ENCODE measurements at places on chromosomes 3 and 15. TPM values are rescaled to one million over a fixed set of nuclear protein-coding genes. Genes with fewer than 3 reads are reported as not detected.

Gene CYP8B1
- total RNA-seq: not detected

Gene RTP3
- total RNA-seq: 0.41 TPM

Gene B3GNT5
- 14.7 TPM for total RNA-seq

Gene SLC27A2
- not detected for total RNA-seq

Gene ACP3
- total RNA-seq: not detected

Gene SLC24A5
- not detected for total RNA-seq

Gene PTPRG
- total RNA-seq: 15.7 TPM

Gene CERS3
- not detected for total RNA-seq

Gene AQR
- total RNA-seq: 13.9 TPM

Gene CKMT1B
- 0.95 TPM for total RNA-seq

Gene ZBTB47
- 3.8 TPM for total RNA-seq

Gene ZBED2
- not detected for total RNA-seq

DNA sequence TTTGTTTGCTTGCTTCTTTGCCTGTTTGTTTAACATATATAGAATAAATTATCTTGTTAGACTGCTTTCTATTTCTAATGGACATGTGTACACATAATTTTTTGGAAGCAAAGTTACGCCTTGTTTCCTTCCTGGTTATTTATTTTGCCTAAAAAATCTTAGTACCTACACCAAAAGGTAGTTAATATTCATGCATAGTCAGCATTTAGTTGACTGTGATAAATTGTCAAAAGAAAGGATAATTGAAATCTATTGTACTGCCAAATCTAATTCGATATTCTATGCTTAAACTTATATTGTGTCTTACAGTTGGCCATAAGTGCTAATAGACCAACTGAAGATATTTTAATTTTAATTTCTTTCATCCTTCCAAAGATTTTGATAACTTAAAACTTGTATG is 233.9 kb upstream of the ARL6 start:
- no peak for DNase-seq

- DNase-seq: peak; percentile 40
These were observed 9.7 kb downstream of the ETV5 start for GRCh38 chr3:186099178-186099577.

DNA sequence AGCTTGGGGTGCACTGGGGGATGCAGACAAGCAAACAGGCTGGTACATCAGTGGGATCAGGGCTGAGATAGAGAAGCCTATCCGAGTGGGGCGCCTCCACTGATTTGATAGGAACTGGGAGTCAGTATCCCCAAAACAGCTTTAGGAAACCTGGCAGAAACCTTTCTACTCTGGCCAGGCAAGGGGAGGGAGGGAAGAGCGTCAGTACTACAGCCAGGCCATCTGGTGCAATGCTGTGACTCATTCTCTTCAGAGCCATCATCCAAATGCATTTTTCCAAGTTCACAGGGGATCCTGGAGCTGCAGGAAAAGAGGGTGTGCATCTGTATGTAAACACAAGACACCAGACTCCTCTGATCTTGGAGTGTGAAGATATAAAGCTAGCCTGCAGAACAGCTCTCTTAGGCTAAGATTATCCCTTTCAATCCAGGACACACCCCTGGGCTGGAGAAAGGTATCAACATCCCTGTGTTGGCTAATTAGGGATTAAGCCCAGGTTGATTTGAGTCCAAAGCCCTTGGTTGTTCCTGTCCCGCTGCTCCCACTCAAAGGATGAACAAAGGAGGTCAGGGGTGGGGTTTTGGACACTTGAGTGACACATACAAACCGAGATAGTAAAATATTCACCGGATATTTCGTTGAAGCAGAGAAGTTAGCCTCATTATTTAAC is 9.3 kb downstream of the GALNT15 start:
- peak; percentile 59 for DNase-seq

DNA sequence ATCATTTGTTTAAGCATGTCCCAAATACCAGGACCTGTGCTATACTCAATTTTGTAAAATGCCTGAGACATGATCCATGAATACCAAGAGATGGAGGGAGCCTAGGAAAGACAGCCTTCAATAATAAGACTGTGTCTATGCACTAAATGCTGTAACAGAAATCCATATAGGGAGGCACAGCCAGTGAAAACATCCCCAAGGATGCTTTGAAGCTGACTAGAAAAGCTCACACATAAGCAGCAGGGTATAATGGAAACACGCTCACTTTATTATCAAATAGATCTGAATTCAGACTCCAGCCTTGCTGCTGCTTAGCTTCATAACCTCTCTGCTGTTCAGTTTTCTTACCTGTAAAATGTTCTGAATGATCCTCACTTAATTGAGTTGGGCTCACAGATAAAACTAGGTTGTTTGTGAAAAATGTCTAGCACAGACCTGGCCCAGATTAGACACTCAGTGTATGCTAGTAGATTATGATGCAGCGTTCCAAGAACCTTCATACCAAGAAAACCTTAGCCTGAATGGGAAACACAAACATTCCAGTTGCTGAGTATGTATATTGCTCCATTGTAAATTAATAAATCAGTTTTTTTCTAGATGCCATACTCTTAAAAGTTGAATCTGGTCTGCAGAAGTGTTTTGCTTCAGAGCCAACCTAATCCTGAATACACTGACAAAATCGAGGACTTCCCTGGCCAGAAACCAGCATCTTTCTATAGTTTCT is 3.8 kb upstream of the LARP6 start:
- no peak for DNase-seq

DNA sequence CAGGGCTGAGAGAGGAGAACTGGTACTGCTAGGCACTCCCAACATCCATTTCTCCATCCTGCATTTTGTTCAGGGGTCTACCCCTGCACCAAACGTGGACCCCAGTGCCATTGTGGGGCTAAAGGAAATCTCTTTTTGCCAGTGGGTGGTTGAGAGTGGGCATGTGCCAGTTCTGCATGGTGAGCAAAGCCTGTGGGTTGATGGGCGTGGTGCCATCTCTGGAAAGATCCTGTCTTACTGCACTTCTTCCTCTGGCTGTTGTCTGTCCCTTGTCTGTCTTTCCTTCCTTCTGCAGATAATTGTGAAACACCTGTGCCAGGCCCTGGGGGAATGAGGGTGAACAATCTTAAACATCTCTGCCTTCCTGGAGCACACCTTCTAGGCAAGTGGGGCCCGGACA is 1.4 kb upstream of the RARRES1 start:
- DNase-seq: no peak

DNA sequence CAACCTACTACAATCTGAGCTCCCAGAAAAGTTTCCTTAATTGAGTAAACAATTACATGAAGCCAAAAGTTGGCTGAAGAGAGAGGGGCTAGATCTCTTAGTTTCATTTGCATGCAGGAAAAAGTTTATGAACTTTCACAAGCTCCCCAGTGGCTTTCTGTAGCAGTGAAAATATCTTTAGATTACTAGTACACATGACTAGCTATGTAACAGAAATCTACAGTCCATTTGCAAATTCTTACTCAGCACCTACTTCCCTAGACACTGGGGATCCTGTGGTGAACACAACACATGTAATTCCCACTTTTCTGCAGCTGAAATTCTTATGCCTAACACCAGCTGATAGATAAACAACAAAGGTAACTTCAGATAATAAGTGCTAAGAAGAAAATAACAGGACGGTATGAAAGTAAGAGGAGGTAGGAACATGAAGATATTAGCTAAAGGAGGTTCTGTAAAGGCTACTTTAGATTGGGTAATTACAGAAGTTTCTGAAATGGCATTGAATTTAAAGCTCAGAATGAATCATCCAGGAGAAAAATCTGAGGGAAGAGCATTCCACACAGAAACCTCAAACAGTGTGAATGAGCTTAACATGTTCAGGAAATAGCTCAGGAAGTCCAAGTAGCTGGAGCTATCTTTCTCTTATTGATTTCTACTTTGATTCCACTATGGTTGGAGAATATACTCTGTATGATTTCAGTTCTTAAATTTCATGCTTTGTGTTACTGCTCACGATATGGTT is 204.8 kb downstream of the MAGI1 start:
- DNase-seq: peak; percentile 5

DNA sequence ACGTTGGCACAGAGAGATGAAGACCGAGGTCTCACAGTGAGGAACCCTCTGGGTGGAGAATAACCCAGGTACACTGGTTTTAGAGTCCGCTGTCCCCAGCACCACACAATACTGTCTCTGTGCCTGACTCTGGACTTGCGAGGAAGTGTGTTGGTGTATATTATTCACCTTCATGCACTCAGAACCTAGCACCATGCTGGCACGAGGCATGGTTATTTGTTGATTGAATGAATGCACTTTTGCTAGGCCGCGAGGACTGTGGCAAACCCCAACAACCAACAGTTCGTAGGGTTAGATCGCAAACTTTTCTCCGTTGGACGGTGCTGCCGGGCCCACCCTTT is 484 bp upstream of the C3orf52 start:
- DNase-seq: no peak

- no peak for DNase-seq
These were observed 13.3 kb downstream of the TLE3 start for GRCh38 chr15:70084461-70084860.

- no peak for DNase-seq
These were observed 43.7 kb downstream of the TMEM45A start for GRCh38 chr3:100536093-100536492.

- DNase-seq: no peak
These were observed 258.4 kb downstream of the UACA start for GRCh38 chr15:70504988-70505387.

- DNase-seq: peak; percentile 33
These were observed 389.8 kb upstream of the KCNMB2 start for GRCh38 chr3:178146406-178146831.

DNA sequence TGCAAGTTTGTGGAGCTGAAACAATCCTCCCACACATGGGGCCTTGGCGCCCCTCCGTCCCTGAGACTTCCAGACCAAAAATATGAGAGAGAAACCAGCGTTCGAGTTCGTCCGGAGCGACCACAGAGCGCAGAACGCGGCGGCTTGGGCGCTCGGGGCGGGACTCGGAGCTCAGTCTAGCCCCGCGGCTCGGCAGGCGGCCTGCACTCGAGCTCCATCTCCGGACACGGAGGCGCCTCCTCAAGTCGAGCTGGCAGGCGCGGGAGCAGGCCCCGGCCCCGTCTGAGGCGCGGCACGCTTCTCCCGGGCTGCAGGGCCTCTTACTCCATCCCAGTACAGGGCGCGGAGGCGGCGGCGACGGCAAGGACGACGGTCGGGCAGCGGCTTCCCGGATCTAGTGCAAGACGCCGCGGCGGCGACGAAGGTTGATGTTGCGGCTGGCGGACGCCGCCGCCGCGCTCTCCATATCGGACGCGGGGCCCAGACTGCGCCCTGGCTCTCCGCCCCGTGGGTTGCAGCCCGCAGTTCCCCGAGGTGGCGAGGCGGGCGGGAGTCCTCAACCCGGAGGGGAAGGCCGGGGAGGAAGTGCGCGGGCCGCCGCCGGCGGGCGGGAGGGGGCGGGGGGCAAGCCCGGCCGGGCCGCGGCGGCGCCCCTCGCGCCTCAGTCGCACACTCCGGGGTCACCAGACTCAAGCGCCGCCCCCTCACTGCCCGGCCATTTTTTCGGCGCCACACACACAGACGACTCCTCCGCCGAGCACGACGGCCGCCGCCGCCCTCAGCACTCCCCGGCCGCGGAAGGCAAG is 674 bp downstream of the MSL2 start:
- DNase-seq: peak; percentile 68

- DNase-seq: peak; percentile 56
These were observed 28.9 kb downstream of the CLEC3B start for GRCh38 chr3:45055032-45055410.

- no peak for DNase-seq
These were observed 54.2 kb upstream of the CGNL1 start for GRCh38 chr15:57321973-57322601.

DNA sequence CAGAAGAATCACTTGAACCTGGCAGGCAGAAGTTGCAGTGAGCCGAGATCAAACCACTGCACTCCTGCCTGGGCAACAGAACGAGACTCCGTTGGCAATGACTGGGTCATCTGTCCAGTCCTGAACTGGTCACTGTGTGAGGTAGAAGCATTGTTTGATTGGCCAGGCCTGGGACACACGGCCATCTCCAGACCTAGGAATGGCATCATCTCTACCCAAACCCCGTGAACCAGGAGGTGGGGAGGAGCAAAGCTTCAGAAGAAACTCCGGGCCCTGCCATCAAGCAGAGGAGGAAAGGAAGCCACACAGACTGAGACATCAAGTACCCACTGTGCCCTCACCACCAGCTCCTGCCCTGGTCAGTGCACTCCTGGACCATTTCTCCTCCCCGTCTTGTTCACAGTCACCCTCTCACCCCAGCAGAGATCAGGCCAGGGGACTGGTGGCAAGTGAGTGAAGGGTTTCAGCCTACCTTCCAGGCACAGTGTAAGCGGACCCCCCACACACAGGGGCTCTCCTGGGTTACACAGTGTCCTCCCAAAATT is 31.6 kb downstream of the GOLGA6L2 start:
- DNase-seq: no peak

DNA sequence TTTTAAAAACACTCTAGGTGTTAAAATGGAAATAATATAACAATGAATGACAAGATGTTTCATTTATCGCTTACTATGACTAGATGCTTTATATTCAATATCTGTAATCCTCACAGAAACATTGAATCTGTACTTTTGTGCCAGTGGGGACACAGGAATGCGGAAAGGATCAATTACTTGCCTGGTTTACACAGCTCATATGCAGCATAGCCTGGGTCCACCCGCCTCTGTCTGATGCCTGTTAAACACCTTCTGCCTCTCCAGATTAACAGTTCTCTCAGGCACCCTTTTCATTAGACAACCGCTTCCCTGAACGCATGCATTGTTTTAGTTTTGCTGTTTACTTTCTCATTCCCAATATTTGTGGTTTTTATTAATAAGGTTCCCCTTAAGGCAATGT is 12.9 kb upstream of the KCNAB1 start:
- DNase-seq: no peak

GRCh38 chr3:31255007-31255581 is 277.6 kb upstream of the STT3B start:
- no peak for DNase-seq

GRCh38 chr3:18223974-18224373 is 201.2 kb downstream of the SATB1 start:
- no peak for DNase-seq

- no peak for DNase-seq
These were observed 629.1 kb downstream of the TBL1XR1 start for GRCh38 chr3:176568189-176568588.

DNA sequence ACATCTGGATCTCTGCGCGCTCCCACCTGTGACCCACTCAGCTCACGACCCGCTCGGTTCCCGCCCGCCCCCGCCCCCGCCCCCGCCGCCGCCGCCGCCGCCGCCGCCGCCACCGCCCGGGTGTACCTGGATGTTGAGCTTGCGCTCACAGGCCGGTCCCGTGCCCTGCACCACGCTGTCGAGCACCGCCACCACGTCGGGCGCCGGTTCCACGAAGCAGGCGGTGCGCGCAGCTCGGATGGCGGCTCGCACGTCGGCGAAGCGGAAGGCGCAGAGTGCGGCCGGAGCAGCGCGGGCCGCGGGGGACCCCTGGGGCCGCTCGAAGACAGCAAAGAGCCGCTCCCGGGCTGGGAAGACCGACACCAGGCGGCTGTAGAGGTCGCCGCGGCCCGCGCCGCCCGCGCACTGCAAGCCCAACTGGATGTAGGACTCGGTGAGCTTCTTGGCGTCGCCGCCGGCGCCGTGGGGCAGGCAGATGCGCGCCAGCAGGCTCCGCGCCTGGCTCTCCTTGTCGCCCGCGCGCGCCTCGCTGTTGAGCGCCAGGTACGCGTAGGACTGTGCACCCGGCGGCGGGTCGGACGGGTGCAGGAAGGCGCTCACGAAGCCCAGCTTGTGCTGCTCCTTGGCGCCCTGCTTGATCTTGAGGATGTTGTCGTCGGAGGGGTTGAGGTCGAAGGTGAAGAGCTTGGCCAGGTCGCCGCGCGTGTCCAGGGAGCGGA is 1.1 kb downstream of the PLXND1 start:
- DNase-seq: no peak

All from H4 (cell line).